ENCODE measurements at places on chromosomes 1 and 21.

DNA sequence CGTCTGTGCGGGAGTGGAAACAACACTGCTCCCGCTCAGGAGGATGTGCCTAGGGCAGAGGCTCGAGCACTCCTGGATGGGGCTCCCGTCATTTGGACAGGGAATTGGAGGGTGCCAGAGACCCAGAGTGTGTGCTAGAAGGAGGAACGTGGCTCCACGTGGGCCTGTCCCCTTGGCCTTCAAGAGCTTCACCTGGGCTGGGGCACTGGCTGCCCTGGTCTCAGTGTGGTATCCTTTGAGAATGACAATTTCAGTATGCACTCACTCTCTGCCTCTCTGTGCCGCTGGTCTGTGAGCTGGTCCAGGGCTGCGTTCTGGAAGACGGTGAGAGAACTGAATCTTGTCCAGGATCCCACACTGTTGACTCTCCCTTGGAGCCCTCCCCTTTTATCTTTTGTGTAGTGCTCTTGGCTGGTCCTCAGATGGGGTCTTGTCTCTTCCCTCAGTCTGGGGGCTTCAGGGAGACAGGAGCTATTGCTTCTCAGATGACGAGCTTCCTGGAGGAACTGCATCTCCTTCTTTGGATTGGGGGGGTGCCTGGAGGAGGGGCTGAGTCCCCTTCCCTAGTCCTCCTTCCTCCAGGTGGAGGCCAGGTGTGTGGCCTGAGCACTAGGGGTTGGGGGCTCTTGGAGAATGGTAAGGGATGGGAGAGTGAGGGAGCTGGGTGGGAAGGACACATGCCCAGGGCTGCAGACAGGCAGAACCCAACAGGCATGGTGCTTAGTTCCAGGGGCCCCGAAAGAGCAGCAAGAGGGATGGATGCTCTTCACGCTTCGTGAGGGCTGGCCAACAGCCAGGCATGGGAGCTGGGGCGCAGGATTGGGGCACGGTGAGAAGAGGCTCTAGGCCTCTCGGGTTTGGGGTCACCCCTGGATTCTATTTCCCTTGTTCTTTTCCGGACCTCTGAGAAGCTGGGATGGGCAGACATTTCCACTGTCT is 14.8 kb upstream of the ETV3L start:
- no peak for DNase-seq

GRCh38 chr1:102970496-102971078 is 137.7 kb downstream of the COL11A1 start:
- peak; percentile 11 for DNase-seq

DNA sequence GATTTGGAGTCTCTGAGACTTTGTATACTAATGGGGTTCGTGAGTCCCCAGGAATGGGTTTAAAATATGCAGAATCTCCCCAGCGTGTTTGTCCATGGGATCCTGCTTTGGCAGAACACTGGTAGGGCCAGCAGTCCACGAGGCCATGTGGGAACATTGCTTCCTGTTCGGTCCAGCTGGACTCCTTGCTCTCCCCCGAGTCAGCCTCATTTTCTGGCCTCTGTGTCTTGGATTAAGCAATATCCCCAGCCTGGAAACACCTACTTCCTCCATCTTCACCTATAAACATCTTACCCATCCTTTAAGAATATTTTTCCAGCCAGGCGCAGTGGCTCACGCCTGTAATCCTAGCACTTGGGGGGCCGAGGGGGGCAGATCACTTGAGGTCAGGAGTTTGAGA is 142.4 kb downstream of the NAV1 start:
- DNase-seq, result no peak

GRCh38 chr1:77975907-77976306 is 3.0 kb downstream of the FUBP1 start:
- no peak for DNase-seq

DNA sequence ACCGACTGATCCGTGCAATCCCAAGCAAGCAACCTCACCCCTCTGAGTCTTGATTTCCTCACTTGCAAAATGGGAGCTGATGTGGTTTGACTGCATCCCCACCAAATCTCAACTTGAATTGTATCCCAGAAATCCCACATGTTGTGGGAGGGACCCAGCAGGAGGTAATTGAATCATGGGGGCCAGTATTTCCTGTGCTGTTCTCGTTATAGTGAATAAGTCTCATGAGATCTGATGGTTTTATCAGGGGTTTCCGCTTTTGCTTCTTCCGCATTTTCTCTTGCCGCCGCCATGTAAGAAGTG is 58.4 kb downstream of the FHAD1 start:
- no peak for DNase-seq

DNA sequence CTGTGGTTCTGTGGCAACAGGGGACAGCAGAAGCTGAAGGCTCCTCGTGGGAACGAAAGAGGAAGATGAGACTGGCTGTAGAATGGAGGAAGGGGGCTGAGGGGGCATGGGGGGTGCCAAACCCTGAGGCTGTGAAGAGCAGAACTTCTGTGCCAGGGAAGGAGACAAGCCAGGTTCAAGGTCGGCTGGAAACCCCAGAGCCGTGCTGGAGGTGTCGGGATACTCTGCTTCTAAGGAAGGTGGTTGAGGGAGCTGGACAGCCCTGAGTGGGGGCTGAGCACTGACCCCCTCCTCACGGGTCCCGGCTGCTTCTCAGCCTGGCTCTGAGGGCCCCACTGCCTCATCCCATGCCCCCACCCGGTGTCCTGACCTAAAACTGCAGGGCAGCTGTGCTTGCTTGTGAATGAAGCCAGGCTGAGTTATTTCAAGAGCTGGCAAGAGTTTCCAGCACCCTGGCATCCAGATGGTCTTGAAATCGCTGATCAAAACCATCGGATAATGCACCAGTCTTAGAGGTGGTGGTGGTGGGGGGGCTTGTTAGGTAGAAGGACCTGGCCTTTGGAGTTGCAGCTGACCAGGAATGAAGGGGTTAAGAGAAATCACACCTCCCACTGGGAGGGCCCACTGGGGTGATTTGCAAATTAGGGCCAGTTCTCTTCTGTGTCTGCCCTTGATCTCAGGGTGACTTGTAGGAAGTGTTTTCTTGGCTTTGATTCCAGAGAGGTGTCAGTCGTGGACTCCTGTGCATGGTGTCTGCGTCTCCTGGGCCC is 218.9 kb upstream of the C1orf174 start:
- DNase-seq, result no peak

DNA sequence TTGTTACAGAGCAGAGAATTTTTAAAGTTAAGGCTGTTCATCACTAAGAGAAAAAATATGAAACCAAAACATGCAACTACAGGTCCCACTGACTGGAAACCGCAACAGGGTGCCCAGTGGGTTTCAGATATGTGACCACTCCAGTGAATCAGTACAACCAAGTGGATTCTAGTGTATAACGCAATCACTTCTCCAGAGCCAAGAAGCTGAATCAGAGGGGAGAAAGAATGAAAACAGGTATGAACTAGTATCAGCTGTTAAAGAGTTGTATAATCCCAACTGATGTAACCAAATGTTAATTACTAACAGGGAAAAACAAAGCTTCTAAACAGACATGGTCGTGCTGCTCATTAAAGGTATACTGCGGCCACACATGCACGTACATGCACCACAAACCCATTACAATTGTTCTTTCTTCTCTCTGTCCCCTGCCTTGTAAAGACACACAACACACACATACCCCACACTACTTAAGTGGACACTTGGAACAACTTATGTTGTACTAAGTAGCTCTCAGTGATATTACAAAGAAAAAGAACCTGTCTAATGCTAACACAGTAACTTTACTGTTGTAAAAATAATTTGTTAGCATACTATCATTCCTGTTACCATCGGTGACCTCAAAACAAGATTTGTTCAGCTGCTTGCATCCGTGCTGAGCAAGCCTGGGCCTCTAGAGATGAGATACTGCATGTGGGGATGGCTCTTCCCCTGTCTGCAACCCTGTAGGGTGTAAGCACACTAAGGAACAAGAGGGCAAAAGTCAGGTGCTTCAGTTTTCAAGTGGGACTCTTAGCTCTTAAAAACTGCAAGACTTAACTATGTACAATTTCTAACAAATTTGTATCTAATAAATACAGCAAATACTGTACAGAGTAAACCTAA is 74.2 kb downstream of the PTPN14 start:
- no peak for DNase-seq

DNA sequence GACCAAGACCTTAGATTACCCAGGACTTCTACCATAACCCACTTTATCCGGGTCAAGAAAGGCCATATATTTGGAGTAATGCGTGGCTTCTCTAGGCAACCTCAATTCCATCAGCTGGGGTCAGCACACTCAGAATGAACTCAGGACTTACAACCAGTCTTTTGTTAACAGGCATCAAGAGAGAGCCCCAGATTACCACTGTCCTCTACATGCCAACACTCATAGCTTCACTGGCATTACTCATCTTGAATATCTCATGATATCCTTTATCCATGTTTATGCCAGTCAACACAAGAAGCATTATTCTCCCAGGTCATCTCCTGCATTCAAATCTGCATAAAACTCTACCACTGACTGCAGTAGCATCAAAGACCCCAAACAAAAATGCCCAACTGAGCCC is 6.6 kb upstream of the FCGR2A start:
- DNase-seq, result no peak

DNA sequence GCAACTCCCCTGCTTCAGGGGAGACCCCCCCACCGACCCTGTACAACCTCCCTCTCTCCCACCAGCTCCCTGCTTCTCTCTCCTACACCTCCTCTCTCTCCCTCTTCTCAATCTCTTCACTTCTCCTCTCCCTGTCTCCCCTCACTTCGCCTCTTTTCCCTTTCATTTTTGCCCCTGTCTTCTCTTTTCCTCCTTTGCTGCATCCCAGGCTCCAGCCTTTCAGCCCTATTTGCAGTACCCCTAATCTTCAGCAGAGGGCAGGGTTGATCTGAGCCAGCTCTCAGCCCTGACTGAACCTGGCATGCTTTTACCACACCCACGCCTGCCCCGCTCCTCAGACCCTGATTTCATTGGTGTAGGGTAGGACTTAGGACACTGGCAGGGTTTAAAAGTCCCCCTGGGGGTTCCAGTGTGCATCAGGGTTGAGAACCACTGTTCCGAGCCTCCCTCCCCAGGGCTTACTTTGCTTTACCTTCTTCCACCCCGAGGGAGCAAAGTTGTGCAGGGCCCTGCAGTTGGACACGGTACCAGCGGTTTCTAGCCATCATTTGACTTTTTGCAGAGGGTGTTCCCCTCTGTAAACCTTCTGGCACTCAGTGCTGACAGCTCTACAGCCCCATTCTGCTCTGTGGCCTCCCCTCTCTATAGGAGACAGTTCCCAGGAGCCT is 67.3 kb upstream of the CNTN2 start:
- peak; percentile 59 for DNase-seq

- no peak for DNase-seq
These were observed 59.6 kb downstream of the ST3GAL3 start for GRCh38 chr1:43766818-43767525.

- peak; percentile 45 for DNase-seq
These were observed 58.4 kb upstream of the COL6A1 start for GRCh38 chr21:45923146-45923545.

DNA sequence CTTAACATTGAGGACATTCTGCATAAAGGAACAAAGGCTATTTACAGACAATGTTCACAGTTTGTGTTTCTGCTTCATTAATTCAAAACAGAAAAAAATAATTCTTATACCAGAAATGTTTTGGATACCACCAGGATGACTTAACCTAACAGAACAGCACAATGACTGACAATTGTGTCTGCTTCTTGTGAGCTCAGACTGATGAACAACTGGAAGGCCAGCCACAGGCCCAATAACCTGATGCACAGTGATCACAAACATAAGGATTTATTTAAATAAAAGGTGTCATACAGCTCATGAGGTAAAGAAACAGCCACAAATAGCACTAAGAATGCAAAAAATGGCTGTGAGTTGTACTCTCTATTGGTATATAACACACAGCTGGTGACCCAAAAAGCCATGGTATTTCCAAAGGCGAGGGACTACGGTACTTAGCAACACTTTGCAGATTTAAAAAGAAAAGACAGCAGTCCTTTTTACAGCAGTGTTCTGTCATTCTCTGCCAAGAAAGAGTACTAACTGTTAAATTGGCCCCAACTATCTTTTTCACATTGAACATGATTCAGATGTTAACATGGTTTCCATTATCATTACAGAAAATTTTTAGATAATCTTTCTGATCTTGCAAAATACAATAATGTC is 32.1 kb upstream of the DDAH1 start:
- no peak for DNase-seq

GRCh38 chr1:17109892-17110554 is 9.2 kb downstream of the PADI2 start:
- DNase-seq, result no peak

- DNase-seq, result no peak
These were observed 94.5 kb downstream of the FNBP1L start for GRCh38 chr1:93542398-93542797.

Measured in PC-9 (cell line).